Left ventricle myocardium inferior (tissue), 1 donor: ENCODE measurements at places on chromosomes 12 and 14. TPM values are rescaled to one million over a fixed set of nuclear protein-coding genes. Genes with fewer than 3 reads are reported as not detected.

- no peak for DNase-seq
- H3K27me3 ChIP-seq, result no peaks in the 10 kb centered on the region
- peaks cover 40% of the 10 kb centered on the region for H3K36me3 ChIP-seq
- no peak overlapping the region for H3K27ac ChIP-seq
These were observed 33.9 kb downstream of the FBXO33 start for GRCh38 chr14:39398382-39398781.

The SOS2 gene
- 33.0 TPM for total RNA-seq

- no peaks in the 10 kb centered on the region for H3K27me3 ChIP-seq
- no peak for DNase-seq
- H3K4me3 ChIP-seq, result no peak overlapping the region
These were observed 29.0 kb downstream of the PPFIBP1 start for GRCh38 chr12:27552886-27553560.

DNA sequence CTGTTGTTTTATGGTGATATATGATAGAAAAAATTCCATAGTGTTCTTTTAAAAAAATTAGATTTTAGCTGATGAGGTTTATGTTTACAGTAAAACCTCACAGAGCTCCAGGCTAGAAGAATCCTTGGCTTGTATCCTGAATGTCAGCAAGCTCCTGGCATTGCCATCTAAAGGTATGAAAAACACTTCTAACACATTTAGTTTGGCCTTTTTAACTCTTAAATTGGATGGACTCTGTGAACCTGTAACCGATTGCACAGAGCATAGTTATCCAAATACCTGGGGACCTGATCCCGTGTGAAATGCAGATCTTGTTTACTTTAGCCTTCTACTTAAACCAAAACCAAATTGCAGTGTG lies 241.1 kb upstream of the DCN start:
- no peak overlapping the region for H3K4me3 ChIP-seq
- no peaks in the 10 kb centered on the region for H3K4me1 ChIP-seq
- H3K36me3 ChIP-seq, result no peaks in the 10 kb centered on the region
- no peaks in the 10 kb centered on the region for H3K27me3 ChIP-seq
